ENCODE measurements at places on chromosomes 5 and 9.

DNA sequence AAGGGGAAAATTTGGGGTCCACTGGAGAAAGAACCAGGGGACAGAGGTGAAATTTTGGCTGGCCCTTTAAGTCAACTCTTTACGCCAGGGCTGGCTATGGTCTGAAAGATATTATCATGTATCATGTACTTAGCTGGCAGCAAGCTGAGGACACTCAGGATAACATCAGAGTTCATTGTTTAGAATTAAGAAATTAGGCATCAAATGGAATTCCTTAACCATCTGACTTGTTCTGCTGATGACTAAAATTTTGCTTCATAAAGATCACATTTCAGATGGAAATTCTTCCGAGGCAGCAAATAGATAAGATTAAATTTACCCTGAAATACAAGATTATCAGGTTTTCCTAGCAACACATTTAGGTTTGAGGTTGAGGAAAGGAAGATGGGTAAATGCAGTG lies 269.4 kb upstream of the KLF9 start:
- DNase-seq: no peak

- DNase-seq: no peak
Measured at GRCh38 chr9:118929287-118929686, 439.9 kb downstream of the BRINP1 start.

DNA sequence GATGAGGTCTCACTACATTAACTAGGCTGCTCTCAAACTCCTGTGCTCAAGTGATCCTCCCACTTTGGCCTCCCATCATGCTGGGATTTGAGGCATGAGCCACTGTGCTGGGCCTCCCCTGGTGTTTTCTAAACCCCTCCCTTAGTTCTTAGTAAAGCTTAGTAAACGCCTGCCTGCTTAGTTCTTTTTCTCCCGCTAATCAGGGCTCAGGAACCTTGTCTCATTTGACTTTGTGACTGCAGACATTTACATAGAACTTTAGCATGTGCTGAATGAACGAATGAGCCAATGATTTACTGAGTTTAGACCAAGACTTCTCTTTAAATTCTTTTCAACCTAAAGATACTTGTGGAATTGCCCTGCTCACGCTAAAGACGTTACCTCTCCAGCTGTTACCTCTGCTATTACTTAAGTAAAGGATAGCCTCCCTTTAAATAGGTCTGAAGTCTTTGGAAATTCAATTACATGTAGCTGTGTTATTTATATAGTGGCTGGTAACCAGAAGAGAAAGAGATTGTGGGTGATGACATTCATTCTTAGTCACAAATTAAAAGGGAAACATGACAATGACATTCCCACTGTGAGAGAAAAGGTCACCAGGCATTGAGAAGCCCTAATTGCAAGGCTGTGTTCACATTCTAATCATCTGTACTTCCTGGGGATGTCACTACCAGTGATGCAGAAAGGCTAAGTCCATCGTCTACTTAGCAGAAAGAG lies 18.6 kb upstream of the SUSD1 start:
- DNase-seq: no peak

GRCh38 chr5:166551384-166551783 lies 1740.1 kb upstream of the WWC1 start:
- no peak for DNase-seq

DNA sequence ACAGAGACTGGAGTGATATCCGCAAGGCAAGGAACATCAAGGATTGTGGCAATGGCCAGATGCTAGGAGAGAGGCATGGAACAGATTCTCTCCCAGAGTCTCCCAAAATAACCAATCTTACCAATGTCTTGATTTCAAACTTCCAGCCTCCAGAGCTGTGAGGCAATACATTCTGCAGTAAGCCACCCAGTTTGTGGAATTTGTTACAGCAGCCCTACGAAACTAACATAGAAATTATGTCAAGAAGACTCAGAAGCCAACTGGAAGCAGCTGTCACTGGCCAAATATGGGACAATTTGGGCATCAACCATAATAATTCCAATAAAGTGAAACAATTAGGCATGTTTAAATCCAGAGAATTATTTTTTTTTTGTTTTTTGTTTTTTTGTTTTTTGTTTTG lies 271.1 kb downstream of the NDUFS4 start:
- no peak for DNase-seq
